Pulmonary artery endothelial cell (primary cell): ENCODE measurements at places on chromosomes 2 and 18. TPM values are rescaled to one million over a fixed set of nuclear protein-coding genes. Genes with fewer than 3 reads are reported as not detected.
A peak's percentile ranks its signal among the peaks of the same experiment; 100 is the strongest.

DNA sequence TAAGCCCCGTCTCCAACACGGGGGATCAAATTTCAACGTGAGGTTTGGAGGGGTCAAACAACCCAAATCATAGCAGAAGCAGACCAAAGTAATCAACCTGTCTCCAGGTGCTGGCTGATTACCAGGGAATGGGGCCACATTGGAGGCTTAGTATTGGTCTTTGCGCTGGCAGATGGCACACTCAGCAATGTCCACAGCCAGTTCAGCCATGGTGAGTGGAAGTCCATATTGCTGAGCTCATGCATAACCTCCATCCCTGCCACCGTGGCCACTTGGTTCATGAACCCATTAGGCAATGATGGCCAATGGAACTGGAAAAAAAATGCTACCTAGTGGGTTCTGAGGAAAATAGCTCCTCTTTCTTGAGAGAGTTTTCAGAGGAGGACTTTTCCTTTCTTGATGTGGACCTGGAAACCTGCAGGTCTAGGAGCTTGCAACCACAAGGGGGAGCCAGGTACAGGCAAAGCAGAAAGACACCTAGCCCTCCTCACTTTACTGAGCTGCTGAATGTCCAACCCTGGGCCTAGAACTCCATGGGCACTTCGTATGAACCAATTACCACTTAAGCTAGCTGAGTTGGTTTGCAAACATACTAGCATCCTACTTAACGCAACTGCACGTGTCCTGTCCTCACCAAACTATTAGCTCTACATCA, 128.0 kb upstream of the GYPC start:
- DNase-seq: no peak

- no peak for DNase-seq
Measured at GRCh38 chr2:241996100-241996499, 126.6 kb downstream of the RTP5 start.

DNA sequence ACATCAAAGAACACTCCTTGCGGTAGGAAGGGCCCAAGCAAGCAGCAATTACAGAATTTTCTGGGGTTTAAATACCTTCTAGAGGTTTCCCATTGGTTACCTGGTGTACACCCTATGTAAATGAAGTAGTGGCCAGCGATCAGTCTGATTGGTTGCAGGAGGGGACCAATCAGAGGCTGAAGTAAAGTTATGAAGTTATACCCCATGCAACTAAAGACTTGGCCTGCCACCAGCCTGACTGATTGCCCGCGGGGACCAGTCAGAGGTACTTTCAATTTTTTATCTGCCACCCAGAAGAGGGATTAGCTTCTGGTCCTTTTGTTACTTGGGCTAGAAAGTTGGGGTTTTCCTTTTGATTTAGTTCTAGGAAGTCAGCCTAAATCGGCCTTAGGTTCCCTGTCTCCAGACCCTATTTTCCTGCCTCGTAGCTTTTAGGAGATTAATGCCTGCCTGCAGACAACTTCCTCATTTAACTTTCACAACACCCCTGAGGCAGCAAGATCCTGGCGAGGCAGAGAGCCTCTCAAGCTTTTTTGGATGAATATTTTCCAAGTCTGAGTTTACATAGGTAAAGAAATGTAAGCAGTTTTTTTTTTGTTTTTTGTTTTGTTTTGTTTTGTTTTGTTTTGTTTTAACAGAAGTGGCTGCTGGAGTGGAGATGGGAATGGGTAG, 1.5 kb upstream of the DGUOK start:
- DNase-seq: no peak

NCL gene
- 409 and 566 TPM in 2 replicates for total RNA-seq

TLX2 gene
- total RNA-seq: not detected in 2 replicates

IL1F10 gene
- not detected in 2 replicates for total RNA-seq

DNA sequence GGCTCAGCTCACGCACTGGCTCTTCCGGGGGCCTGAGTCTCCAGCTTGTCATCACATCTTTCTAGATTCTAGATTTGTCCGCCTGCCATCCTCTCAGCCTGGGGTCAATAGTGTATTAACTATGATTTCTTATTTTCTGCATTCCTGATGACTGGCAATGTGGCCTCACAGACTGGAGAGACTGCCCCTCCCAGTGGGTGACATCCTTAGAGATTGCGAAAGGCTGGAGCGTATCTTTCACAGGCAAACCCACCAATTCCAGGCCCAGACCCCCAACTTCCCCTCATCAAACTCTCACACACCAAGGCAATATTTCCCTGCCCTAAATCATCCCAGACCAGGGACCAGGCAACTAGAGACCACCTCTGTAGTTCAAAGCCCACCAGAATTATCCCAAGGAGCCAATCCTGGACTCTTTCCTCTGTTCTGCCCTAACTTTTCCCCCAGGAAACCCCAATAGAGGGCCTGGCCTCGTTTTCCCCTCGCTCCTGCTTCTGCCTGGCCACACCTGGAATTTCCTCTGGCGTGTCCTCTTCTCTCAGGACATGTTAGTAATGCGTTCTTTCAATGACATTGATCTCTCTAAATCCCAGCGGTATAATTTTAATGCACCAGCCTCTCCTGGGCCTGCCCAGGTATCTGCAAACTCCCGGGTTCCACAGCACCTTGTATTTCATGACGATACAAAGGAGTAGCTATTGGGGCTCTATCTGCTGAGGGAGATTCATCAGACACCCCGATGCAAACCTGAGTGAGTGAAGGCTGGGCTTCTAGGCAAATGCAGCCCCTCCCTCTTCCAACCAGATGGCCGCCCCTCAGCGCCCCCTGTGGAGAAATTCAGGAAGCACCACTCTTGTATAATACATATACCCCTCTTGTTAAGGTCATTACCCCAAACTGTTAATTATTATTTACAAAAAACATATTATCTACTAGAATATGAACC, 2.4 kb upstream of the KCNF1 start:
- DNase-seq: no peak

FMNL2 gene
- 26.6 and 27.0 TPM in 2 replicates for total RNA-seq

DNA sequence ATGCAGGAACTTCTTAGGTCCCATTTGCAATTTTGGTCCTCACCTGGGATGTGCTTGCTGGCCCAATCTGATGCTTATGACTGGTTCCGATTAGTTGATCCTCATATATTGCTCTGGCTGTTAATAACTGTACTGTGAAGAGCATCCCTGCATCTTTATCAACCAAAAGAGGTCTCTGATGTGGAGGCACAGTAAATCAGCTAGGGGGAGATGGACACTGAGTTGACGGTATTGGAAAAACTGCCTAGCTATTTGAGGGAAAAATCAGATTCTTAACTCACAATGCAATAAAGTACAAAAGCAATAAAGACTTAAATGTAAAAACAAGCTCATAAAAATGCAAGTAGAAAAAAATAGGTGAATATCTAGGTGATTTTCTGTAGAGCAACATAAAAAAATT, 188.0 kb upstream of the TCF4 start:
- DNase-seq: no peak

DNA sequence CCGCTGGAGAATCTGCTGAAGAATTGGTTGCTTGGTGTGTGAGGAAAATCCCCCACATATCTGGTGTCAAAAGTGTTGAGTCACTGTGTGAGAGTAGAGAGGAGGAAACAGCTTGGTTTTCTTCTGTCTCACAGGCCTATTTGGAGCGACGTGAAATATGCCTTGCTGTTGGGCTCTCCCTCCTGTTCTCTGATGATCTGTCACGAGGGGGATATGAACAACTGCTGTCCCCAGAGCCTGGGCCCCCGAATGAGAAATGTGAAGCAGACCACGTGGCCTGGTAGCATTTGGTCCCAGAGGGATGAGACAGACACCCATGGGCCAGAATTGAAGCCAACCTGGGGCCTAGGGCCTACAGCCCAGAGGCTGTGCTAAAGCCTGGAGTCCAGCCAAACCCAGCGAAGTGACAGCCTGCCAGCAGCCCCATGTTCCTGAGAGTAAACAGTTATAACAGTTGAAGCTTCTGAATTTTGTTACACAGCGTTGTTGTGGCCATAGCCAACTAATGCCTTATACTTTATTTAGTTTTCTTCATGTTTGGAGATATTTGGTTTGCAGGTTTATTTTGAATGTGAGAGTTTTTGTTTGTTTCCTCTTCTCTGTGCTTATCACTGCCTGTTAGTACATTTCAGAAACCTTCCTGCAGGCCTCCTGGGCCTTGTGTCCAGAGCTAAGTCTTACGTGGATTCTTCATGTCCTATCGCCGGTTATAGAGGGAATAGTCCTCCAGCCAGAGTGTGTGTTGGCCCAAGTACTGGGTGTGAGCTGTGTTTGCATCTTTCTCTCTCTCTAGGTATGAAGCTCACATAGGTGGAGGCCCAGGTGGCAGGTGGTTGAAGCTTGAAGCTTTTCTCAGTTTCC, 18.7 kb upstream of the COLEC12 start:
- DNase-seq: peak; percentile 54

DCAF17 gene
- 15.6 and 18.5 TPM in 2 replicates for total RNA-seq

DNA sequence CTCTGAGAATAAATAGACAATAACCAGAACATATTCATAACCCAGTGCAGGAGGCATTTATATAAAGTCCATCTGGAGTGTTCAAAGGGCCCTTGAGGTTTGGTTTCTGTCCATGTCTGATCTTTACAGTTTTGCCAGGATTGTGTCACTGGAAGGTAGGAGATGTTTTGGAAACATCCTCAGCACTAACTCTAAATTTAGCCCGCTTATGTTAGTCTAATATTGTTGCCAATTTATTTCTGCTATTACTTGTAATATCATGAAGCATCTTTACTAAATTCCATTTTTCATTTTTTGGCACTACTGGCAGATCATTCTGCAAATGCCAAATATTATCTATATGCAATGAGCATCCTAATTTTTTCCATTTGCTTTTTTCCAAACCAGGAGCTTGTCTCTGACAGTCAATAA, 22.4 kb upstream of the REV1 start:
- DNase-seq: no peak

- DNase-seq: no peak
Measured at GRCh38 chr18:6951336-6952090, 166.1 kb downstream of the LAMA1 start.

OTOS gene
- not detected in 2 replicates for total RNA-seq

SP140 gene
- total RNA-seq: not detected in 2 replicates

TUBA3E gene
- total RNA-seq: not detected in 2 replicates

DNA sequence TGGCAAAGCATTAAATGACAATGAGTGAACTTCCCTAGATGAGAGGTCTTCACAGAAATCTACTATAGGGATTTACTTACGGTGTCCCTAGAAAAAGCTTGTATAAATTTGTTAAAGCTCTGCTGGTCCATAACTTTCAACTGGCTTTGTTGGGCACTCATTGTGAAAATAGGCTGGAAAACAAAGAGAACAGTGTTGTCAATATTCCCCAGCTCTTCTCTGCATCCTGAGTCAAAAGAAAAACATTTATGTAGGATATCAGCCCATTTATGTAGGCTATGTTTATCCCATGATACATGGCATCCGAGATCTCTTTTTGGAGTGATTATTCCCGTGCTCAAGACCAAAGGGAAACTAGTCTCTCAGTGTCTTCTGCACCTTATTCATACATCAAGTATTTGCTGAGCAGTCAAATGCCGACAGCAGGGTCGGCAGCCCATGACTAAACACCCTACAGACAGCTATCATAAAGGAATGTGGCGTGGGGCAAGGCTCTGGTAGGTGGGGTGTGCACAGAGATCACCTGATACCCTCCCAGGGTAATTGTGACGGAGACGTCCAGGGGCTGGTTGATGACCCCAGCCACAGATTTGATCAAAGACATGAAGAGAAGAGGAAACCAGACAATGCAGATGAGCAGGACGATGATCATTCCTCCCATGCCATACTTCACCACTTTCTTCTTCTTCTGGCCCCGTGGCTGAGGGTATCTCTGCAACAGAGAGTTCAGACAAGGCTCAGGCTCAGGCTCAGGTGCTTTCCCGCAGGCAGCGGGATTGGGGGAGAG, 155.9 kb downstream of the NAPG start:
- DNase-seq: no peak

DNAJC5G gene
- total RNA-seq: not detected in 2 replicates

GRCh38 chr2:9178904-9179571, 27.6 kb upstream of the ASAP2 start:
- DNase-seq: no peak

- DNase-seq: no peak
Measured at GRCh38 chr2:11701751-11702301, 31.8 kb upstream of the NTSR2 start.

GRCh38 chr2:25966531-25967270, 15.6 kb downstream of the KIF3C start:
- DNase-seq: no peak

DNA sequence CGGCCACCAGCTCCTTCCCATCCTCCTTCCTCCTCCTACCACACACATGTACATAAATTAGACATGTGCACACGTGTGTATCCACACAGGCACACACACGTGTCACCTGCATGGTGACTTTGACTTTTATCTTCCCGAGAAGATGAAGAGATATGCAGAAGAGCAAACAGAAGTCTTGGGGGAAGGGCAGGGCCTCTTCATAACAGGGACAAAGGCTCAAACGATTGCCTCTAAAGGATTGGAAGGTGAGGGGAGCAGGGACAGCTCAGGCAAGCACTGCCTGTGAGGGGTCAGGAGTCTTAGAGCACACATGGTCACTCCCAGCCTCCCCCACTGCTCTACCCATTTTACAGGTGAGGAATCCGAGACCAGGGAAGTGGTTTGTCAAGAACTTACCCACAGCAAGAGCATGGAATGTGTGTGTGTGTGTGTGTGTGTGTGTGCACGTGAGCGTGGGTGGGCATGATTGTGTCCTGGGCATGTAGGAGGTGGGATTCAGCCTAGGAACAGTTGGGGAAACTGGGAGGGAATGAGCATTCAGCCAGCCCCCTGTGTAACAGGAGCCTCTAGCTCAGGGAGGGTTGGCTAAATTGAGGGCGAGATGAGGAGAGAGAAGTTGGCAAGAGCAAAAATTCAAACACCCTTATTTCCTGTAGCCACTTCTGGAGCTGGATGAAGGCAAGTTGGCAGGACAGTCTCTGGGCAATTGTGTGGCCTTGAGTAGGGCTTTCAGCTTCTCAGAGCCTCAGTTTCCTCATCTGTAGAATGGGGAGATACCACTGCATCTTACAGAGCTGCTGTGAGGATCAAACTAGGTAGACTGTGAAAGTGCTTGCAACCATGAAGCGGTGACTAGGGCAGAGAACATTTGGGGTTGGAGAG, 24.2 kb downstream of the CIB4 start:
- DNase-seq: no peak

- no peak for DNase-seq
Measured at GRCh38 chr18:9804517-9805104, 81.2 kb upstream of the TXNDC2 start.

GRCh38 chr2:236960531-236960930, 125.2 kb upstream of the COPS8 start:
- no peak for DNase-seq

DNA sequence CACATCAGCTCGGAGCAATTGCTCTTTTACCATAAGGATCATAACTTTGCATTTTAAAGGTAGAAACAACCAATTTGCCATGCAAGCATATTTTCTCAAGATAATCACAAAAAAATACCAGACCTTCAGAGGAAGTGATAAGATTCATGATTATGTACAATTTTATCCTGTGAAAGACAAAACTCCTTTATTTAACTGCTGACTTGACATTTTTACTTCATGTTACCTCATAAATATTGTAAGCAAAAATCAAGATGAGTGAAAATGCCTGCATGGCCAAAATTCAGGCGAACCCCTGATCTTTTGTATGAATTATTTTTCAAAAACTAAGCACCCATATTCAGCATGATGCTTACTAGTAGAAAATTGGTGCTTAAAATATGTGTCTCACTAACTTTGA, 246.4 kb downstream of the CD226 start:
- DNase-seq: no peak

CHST10 gene
- 10.5 and 15.3 TPM in 2 replicates for total RNA-seq
